Amniotic stem cell (primary cell): ENCODE measurements at places on chromosomes 4 and X.

- DNase-seq: no peak
Observed at GRCh38 chrX:129798888-129799287, 19.1 kb downstream of the SASH3 start.

DNA sequence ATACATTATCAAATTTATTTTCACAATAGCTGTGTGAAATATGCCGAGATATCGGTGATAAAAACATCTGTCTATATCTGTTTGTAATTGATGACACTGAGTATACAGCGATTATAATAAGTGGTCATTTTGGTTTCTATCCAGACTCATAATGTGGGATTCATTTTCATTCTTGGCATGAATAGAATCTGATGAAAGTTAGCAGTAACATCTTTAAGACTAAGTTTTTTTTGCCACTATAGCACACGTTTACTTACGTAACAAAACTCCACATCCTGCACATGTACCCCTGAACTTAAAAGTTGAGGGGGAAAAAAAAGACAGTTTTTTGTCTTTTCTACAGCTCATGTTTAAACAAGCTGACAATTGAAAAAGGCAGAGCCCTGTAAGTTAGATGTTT lies 86.4 kb downstream of the PPA2 start:
- DNase-seq: no peak

GRCh38 chr4:5824635-5825034 lies 68.3 kb downstream of the CRMP1 start:
- DNase-seq: no peak

DNA sequence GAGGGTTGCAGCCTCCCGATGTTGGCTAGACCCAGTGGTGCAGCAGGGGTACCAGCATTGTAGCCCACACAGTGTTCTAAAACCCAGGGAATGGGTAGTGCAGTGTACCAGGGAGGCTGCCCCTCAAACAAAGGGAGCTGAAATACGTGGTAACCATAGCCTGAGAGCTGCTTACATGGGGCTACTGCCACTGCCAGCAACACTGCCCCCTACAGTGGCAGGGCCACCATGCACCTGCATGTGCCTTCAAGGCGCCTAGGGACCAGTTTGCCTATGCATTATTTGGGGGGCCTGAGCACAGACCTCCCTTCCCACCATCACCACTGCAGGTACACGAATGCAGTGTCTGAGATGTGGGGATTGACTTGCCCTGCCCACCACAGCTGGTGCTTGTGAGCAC lies 21.0 kb upstream of the BMP15 start:
- no peak for DNase-seq

DNA sequence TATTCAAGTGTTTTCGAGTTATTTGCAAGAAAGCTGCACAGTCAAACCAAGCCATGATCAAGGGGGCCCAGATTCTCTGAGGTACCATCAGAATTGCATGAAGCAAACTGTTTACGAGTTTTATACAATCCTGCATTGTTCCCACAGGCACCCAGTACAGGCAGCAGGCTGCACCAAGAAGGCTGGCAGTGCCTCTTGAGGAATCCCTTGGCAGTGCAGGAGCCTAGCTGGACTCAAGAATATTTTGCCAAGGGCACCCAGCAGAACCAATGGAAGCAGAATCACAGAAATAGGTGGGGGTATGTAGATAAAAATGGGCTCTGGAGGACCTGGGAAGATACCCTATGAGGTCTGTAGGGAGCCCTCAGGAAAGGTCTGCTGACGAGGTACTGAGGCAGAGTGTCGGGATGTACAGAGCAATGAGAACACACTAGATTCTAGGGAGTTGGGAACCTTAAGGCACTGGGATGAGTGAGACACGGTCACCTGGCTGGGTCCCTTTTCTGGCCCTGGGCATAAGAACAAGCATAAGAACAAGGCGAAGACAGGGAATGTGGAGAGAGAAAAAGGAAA lies 2.5 kb upstream of the PLP1 start:
- DNase-seq: no peak

- DNase-seq: no peak
Observed at GRCh38 chrX:154727418-154727817, 23.5 kb downstream of the GAB3 start.

DNA sequence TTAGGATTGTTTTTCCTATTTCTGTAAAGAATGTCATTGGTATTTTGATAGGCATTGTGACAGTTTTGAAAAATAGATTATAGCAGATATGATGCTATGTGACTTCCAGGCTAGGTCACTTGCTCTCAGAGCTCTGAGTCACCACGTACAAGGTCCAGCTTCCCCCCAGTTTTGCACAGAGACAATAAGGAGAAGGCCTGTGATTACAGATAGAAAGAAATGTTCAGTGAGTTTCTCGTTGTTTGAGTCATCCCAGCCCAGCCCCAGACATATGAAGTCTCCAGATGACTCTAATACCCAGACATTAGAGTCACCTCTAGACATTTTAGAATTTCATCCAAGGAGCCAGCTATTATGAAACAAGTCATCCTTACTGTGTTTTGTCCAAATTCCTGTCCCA lies 57.2 kb downstream of the MFAP3L start:
- peak; percentile 32 for DNase-seq

GRCh38 chr4:128980816-128981326 lies 112.5 kb downstream of the SCLT1 start:
- DNase-seq: no peak

DNA sequence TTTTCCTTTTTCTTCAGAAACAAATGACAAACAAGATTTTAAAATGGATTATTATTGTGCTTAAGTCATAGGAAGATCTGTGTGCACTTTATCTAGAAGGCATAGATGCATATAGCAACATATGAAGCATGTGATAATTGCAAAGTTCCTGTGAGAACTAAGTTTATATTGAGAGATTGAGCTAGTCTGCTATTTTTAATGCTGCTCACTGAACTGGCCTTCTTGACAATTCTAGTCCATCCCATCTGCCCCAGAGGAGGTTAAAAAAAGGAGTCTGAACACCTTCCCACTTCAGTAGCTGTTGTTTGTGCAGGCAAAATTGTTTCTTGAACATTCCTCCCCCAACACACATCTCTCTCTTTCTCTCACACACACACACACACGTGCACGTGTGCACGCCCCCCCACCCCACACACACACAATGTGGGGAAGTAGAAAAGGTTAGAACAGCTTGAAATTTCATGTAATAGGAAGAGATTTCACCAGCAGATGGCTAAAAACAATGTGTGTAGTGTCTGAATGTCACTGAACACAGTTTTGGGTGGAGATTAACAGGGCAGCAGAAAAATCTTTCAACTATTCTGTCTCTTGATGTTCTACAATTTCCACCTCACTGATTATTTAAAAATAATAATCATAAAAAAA lies 108.0 kb downstream of the GPM6A start:
- DNase-seq: no peak

DNA sequence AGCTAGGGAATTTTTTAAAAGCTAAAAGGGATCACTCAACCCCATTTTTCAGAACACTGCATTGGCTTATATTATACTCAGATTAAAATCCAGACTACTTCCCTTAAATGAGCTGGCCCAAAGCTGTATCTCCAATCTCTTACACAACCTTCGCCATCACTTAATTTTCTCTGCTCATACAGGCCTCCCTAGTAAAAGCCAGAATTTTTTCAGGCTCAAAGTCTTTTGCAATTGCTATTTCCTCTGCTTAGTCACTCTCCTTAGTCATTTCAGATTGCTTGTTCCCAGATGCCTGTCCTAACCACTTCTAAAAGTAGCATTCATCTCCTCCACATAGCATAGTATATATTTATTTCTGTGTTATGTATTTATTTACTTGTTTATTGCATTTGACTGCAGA lies 1587.9 kb upstream of the ADGRL3 start:
- DNase-seq: peak; percentile 11

DNA sequence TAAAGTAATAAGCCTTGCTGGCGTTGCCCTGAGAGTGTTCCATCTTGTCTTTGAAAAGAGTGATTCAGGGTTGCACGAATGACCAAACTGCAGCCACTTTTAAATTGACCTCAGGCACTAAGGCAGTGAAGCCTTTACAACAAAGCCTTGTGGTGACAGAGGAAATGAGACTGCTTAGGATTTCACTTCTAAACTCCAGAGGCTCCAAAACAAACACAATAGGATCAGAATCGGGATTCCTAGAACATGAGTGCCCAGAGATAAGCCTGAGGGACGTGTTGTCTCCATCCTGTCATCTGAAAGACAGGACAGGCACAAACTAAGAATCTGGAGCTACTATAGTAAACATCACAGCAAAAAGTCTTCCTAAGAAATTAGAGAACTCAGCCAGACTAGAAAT lies 405.2 kb downstream of the PPARGC1A start:
- no peak for DNase-seq

DNA sequence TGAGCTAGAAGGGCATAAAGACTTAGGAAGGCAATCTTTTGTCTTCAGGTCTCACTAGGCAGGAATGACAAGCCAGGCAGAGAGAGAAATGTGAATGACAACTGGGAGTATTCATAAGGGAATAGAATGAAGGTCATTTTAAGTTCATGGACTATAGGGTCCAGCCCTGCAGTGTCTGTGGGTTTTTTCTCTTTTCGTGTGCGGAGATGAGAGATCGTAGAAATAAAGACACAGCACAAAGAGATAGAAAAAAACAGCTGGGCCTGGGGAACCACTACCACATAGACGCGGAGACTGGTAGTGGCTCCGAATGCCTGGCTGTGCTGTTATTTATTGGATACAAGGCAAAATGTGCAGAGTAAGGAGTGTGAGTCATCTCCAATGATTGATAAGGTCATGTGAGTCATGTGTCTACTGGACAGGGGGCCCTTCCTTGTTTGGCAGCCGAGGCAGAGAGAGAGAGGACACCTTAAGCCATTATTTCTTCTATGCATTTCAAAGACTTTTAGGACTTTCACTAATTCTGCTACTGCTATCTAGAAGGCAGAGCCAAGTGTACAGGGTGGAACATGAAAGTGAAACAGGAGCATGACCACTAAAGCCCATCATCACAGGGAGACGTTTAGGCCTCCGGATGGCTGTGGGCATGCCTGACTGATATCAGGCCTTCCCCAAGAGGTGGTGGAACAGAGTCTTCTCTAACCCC lies 921.8 kb upstream of the PCDH10 start:
- DNase-seq: no peak

DNA sequence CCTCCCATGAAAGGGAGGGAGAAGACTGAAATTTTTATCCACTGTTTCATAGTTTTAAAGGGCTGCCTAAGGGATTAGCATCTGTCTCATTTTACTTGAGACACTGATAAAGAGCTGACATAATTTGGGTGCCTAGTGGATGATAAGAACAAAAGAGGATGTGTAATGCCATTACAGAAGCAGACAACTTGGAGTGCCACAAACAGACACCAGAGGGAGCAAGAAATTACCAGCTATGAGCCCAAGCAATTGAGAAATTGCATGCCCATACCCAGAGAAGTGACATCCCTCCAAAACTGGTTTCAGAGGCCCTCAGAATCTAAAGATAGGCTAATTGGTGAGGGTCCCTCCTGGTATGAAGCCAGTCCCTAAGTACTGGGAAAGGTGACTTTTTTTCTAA lies 38.5 kb upstream of the POU3F4 start:
- DNase-seq: no peak

GRCh38 chrX:105646592-105647372 lies 175.6 kb upstream of the NRK start:
- no peak for DNase-seq

DNA sequence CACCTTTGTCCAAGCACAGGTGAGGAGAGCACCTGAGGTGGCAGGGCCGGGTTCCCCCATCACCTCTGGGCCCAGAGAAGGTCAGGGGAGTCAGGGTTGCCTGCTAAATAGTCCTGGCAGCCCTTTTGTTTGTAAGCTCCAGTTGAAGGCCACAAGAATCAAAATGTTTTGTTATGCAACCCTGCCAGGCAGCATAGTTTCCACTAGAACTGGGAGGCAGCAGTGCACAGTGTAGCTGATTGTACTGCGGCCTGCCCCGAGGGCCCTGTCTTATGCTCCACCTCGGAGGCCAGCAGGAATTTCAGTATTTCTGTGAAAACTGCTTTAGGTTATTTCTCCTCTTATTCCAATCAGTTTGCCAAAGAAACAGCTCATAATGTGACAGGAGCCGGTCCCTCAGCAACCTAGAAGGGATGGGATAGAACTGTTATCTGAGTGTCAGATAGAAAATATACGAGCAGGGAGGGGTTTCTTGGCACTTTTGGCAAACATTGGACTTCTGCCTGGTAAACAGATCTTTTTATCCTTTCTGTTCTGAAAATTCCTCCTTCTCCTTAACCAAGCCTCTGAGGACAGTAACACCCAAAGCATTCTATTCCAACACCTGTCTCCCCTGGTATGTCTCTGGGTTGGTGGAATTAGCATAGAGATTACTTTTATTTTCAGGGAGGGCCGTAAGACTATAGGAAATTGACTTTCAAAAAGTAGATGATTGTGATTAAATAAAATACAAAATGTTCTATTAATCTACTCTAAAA lies 93.6 kb downstream of the LNX1 start:
- peak; percentile 38 for DNase-seq

- peak; percentile 6 for DNase-seq
Observed at GRCh38 chrX:77442728-77443127, 4.5 kb upstream of the FGF16 start.

DNA sequence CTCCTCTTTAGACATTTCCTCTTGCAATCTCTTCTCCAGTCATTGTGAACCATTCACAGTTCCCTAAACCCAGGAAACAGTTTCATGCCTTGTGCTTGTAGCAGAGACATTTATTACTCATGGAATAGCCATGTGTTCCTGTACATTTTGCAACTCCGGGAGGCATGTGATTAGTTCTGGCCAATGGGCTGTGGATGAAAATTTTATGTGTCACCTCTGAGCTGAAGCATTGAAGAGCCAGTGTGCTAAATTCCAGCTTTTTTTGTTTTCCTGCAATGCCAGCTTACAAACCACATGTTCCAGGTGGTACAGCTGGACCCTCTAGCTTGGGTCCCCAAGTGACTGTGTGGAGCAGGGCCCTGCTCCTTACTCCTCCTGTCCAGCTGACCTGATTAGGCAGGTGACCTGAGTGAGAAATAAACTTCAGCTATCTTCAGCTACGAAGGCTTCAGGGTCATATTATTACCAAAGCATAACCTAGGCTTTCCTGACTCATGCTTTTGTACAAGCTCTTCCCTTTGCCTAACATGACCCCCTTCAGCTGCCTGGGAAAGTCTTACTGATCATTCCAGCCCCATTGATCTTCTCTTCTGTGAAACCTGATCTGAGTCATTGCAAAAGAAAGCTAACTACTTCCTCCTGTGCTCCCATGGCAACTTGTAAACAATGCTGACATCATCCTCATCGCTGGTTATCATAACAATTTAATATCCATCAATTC lies 200.4 kb downstream of the PTTG2 start:
- peak; percentile 83 for DNase-seq

DNA sequence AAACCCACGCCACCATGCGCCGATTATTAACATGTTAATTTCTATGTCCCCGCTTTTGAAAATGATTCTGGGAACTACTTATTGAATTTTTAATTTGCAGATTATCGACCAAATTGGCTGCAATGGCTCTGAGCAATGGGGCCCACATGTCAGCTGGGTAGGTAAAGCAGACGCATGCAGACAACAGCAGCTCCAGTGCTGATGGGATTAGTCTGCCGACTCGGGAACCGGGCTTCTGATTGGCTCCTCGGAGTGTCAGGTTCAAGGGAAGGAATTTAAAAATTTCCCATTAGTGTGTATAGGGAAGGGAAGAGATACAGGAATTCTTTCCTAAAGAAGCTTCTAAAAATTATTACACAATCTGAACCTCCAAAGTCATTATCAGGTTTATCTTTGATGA lies 77.4 kb upstream of the PPARGC1A start:
- DNase-seq: no peak
